Activated CD4-positive, CD25-positive, alpha-beta regulatory T cell treated with anti-CD3 and anti-CD28 coated beads, Interleukin-2, amount 50 U/mL, for 16 hours (primary cell): ENCODE measurements at places on chromosomes 7 and 10.
A peak's percentile ranks its signal among the peaks of the same experiment; 100 is the strongest.

- no peak for DNase-seq
These were observed 283.4 kb upstream of the FZD8 start for GRCh38 chr10:35925493-35925892.

DNA sequence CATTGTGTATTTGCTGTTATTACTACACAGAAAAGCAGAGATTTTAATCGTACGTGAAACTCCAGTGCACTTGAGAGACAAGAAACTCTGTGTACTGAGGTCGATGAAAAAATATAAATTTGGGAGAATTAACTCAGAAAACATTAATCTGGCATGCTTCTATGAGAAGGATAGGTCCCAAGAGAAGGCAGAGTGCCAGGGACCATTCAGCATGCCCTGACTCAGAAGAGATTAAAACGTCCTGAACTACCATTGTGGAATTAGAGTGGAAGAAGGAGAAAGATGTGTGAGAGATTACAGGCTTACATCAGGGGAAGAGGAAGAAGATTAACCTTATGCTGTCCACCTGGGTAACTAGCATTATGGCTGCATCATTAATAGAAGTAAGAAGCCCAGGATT lies 72.4 kb downstream of the REEP3 start:
- no peak for DNase-seq

DNA sequence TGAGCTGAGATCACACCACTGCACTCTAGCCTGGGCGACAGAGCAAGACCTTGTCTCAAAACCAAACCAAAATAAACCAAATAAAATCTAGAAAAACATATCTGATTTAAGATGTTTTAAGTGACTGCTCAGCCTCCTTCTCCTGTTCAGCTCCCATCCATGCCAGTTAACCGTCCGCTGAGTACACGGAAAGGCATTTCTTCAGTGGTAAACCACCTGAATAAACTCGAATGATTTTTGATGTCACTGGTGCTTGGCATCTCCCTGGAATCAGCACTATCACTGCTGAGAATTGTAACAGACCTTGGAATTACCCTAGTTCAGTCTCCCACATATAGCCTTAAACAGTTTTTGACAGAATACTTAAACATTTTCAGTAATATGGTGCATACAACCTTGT lies 24.1 kb upstream of the NRCAM start:
- DNase-seq: no peak

DNA sequence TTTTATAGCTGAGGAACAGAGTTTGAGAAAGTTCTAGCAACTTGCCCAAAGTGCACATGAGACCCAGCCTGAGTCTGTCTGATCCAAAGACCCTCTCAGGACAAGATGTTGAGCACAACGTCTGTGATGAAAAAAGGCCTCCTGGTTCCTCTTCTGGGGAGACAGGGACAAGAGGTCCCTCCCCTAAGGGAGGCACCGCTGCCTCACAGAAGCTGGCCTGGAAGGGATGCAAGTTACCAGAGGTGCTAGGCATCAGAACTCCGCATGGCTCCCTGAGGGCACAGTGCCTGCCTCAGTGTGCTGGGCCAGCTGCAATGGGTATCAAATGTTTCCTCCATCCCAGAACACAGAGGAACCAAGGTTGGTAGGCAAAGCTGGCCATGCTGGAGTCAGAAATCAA lies 302.4 kb downstream of the GRID1 start:
- no peak for DNase-seq

GRCh38 chr10:8158193-8159071 lies 103.9 kb downstream of the GATA3 start:
- DNase-seq: no peak

GRCh38 chr10:58608351-58608750 lies 95.7 kb downstream of the BICC1 start:
- no peak for DNase-seq

DNA sequence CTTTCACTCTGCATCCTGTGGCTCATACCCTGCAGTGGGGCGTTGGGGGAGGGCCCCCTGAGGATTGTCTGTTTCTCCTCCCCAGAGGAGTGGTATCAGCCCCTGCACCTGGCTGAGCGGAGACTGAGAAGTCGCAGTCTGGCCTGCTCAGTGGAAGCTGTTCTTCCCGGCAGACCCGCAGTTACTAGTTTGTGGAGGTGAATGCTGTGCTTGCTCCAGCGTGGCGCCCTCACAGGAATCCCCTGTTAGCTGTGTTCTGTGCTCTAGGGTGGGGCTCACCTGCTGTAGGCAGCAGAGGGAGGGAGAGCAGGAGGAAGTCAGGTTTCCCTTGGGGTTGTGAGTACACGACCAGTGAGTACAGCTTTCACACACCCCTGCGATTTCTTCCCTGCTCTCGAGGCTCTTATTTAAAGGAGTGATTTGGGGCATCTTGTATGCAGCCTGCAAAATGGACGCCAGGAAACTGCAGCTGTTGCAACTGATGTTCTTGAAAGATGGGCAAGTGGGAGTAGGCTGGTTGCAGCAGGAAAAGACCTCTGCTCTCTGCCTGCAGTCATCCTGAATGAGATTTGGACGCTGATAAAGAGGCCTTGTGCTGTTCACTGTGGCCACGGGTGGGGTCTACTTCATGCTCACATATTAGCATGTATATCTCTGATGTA lies 66.4 kb downstream of the HK1 start:
- DNase-seq: no peak

GRCh38 chr7:129903935-129904334 lies 48.8 kb downstream of the UBE2H start:
- DNase-seq: no peak

GRCh38 chr10:34816085-34816496 lies 995 bp upstream of the PARD3 start:
- no peak for DNase-seq

GRCh38 chr10:24804956-24805355 lies 81.3 kb upstream of the ARHGAP21 start:
- no peak for DNase-seq

DNA sequence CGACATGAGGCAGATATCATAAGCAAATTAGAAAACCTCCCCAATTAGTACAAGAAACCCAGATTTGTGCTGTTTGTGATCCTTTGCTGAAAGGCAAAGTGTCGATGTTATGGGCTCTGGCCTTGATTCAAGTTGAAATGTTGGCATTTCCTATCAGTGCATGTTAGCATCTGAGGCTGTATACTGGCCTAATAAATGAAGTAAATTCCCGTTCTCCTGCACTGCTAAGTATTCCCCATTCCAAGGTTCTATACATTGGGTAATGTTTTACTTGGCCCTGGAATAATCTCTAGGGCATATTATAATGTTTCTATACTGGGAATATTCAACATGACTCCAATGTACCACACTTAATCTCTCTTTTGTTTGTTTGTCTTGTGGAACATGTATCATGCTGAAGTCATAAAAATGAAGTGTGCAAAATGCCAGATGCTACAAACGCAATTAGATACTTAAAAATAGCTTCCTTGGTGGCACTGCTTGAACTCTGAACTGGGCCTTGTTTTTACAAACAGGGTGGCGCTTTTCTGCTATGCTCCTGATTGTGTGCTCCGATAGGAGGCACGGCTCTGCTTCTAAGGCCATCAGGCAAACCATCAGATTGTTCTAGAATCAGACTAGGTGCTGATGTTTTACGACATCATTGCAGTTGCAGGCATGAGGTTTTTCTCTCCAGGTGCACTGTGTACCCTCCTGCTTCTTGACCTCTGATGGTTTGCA lies 156.7 kb upstream of the TCF7L2 start:
- no peak for DNase-seq

- peak; percentile 30 for DNase-seq
These were observed 112.1 kb downstream of the VPS41 start for GRCh38 chr7:38796626-38797501.

- no peak for DNase-seq
These were observed 19.0 kb downstream of the GPER1 start for GRCh38 chr7:1106793-1107421.

- no peak for DNase-seq
These were observed 119.1 kb upstream of the WDR11 start for GRCh38 chr10:120732067-120732466.

- DNase-seq: no peak
These were observed 649.9 kb upstream of the ADARB2 start for GRCh38 chr10:2387261-2387660.

- no peak for DNase-seq
These were observed 98.5 kb upstream of the NPS start for GRCh38 chr10:127450644-127451043.
